ENCODE measurements at places on chromosomes 16 and 17.

GRCh38 chr17:8825802-8826201 lies 26.6 kb upstream of the MFSD6L start:
- H3K4me3 ChIP-seq = no peak overlapping the region
- no peaks in the 10 kb centered on the region for H3K4me1 ChIP-seq
- H3K27me3 ChIP-seq = no peaks in the 10 kb centered on the region
- H3K27ac ChIP-seq = no peak overlapping the region
- DNase-seq = no peak

GRCh38 chr17:896953-897661 lies 82.5 kb downstream of the NXN start:
- no peaks in the 10 kb centered on the region for H3K27me3 ChIP-seq
- H3K36me3 ChIP-seq = no peaks in the 10 kb centered on the region
- no peak overlapping the region for H3K4me3 ChIP-seq

- H3K4me1 ChIP-seq = no peaks in the 10 kb centered on the region
- no peak overlapping the region for H3K27ac ChIP-seq
- no peaks in the 10 kb centered on the region for H3K27me3 ChIP-seq
- no peak for DNase-seq
- H3K36me3 ChIP-seq = no peaks in the 10 kb centered on the region
Observed at GRCh38 chr16:59148769-59149155, 414.6 kb upstream of the GOT2 start.

- H3K4me3 ChIP-seq = no peak overlapping the region
- H3K27ac ChIP-seq = no peak overlapping the region
- H3K27me3 ChIP-seq = peaks cover 31% of the 10 kb centered on the region
- no peaks in the 10 kb centered on the region for H3K36me3 ChIP-seq
Observed at GRCh38 chr17:49473900-49474751, 21.0 kb upstream of the NGFR start.

DNA sequence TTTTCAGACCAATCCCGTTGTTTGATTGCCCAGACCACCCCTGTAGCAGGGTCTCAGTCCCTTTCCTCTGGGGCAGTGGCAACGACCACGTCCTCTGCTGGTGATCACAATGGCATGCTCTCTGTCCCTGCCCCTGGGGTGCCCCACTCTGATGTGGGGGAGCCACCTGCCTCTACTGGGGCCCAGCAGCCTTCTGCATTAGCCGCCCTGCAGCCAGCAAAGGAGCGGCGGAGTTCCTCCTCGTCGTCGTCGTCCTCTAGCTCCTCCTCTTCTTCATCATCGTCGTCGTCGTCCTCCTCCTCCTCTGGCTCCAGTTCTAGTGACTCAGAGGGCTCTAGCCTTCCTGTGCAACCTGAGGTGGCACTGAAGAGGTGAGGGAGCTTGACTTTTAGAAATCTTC lies 9.2 kb downstream of the ELOB start:
- H3K4me3 ChIP-seq = no peak overlapping the region
- H3K36me3 ChIP-seq = peaks cover 91% of the 10 kb centered on the region
- H3K27ac ChIP-seq = no peak overlapping the region
- no peak for DNase-seq
- no peaks in the 10 kb centered on the region for H3K27me3 ChIP-seq

All from CD8-positive, alpha-beta memory T cell (primary cell).